Stimulated activated CD4-positive, alpha-beta T cell treated with anti-CD3 and anti-CD28 coated beads, Interleukin-15, amount 100 ng/mL, for 1 hour (primary cell): ENCODE measurements at places on chromosomes 12 and 14.

- no peak for DNase-seq
These were observed 654 bp upstream of the SUPT16H start for GRCh38 chr14:21384494-21384851.

- DNase-seq = no peak
These were observed 5.0 kb downstream of the FANCM start for GRCh38 chr14:45140661-45141187.

- DNase-seq = no peak
These were observed 20.1 kb upstream of the PRICKLE1 start for GRCh38 chr12:42609605-42610004.

DNA sequence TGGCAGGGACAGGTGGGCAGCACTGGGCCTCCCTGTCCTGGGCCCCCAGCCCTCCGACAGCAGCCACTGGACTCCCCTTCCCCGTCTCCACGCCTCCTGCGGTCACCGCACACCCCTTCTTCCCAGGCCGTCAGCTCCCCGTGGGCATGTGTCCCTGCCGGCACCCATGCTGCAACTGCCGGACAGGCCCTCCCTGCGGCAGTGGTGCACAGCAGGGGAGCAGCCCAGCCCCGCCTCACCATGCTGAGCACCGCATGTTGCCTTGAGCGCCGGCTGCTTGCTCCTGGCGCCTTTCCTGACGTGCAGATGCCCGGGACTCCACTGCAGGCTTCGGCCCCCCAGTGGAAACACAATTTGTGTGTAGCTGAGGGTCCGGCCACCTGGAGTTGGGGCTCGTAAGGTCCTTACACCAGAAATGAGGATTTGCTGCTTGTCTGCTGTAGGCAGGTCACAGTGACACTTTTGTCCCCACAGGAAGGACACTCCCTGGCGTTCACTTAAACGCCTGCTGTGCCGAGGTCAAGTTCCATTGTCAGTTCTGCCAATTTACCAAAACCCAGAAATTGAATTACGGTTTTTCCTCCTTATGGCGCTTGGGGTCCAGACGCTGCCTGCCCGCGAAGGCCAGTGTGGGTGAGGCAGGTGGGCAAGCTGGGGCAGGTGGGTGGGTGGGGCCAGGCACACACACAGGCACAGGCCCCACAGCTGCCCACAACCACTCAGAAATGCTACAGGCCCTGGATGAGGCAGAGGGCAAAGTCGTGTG, 28.2 kb upstream of the MMP17 start:
- DNase-seq = no peak

GRCh38 chr12:5441497-5442236, 9.8 kb downstream of the NTF3 start:
- DNase-seq = no peak

DNA sequence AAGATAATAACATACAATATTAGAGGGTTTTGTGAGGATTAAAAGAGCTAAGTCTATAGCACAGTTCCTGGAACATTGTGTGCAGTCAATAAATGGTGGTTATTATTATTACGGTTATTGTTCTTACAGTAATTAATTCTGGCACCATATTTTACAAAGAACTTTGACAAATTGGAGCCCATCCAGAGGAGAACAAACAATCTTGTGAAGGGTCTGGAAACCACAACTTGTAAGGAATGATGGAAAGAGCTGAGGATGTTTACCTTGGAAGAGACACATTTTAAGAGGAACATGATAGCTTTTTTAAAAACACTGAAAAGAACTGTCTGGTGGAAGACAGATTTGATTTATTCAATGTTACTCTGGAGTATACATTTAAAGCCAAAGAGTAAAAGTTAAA, 150.5 kb upstream of the KRR1 start:
- DNase-seq = no peak

DNA sequence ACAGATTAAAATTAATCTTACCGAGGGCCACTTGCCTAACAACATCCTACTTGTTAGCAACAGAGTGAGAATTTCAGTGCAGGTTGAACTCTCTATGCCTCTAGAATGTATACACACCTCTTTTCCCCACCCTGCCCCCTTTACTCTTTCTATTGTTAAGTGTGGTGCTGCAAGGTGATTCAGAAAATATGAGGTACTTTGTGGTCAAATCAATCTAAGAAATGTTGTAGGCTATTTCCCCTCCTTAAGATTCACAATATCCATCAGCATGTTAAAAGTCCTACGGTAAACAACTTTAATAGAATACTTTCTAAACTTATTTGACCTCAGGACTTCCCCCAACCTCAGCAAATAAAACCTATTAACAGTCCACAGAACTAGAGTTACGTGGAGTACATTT, 106.0 kb downstream of the LMNTD1 start:
- no peak for DNase-seq

GRCh38 chr12:81137801-81138200, 59.9 kb downstream of the ACSS3 start:
- DNase-seq = no peak

GRCh38 chr12:132998741-132999140, 12.6 kb downstream of the ZNF26 start:
- no peak for DNase-seq

- DNase-seq = no peak
These were observed 15.3 kb downstream of the SPIC start for GRCh38 chr12:101490286-101490920.

DNA sequence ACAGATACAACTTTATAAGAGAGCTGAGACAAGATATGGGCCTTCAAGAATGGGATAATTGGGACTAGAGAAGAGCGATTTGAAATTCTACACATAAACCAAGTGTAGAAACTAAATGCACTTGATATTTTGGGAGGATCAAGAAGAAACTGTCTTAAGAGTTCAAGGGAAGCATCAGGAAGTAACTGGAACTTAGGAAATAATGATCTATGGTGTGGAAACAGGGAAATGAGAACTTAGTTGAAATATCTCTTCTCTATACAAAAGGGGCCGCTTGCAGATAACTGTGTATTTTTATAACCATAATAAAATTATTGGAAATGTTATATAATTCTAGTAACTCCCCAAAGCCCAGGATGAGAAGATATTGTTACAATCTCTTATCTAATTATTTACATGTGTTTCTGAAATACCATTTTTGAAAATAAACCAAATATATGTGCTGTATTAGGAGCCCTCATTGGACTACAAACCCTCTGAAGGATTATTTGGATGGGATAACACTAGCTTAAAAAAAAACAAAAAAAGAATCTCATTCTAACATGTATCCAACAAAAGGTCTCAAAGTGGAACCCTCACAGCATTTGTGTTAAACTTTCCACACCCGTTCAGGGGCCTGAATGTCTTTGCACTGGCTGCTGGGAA, 84.7 kb upstream of the FLRT2 start:
- DNase-seq = no peak

DNA sequence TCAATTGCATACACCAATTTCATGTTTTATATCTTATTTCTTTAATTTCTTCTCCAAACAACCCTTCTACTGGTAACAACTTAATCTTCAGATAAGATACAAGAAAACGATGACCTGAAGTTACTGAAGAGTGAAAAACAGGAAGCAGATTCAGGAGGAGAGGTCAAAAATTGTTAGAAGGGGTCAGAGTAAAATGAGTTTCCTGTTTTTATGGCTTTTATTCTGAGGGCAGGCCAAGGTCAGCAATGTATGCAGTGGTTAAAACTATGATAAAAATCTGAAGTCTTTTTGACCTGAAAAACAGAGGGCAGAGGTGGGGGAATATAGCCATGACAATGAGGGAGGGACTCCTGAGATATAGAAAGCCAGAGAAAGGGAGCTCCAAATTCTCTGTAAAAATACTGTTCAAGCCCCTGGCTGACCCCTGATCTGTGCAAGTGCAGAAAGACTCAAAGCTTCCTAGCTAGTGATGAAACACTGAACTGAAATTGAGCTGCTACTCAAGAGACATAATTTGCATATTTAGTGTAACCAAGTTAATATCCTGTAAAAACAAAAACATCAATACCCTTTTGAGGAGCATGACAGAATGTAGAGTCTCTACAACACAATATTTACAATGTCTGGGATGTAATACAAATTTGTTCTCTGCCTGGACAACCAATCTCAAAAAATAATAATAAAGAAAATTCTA, 514.3 kb upstream of the SEL1L start:
- DNase-seq = no peak

- DNase-seq = no peak
These were observed 83.3 kb downstream of the PUS7L start for GRCh38 chr12:43675048-43675904.

- no peak for DNase-seq
These were observed 135.0 kb downstream of the NCOR2 start for GRCh38 chr12:124432376-124432775.

DNA sequence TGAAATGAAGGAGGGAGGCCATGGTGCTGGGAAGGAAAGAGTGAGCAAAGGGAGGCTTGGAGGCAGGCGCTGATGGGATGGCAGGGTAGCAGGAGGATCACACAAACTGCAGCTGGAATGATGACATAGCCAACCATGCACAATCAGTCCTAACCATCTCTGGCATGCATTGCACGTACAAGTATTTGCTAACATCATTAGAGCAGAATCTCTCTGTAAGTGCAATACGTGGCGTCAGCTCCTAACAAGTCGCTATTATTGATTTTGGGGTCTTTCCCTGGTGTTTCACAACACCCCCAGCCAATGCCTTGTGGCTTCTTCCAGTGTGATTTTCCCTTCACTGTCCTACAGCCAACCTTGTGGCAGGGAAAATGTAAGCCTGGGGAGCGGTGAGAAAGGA, 18.5 kb downstream of the BDKRB1 start:
- DNase-seq = no peak

GRCh38 chr14:23034498-23035302, at the start of gene PSMB5:
TSS of gene PSMB5 (minus strand) at chr14:23034900. CDS start at chr14:23034881, 19 bp downstream.
- peak; percentile 69 for DNase-seq

GRCh38 chr12:56801661-56802622, 38.8 kb downstream of the HSD17B6 start:
- DNase-seq = no peak

DNA sequence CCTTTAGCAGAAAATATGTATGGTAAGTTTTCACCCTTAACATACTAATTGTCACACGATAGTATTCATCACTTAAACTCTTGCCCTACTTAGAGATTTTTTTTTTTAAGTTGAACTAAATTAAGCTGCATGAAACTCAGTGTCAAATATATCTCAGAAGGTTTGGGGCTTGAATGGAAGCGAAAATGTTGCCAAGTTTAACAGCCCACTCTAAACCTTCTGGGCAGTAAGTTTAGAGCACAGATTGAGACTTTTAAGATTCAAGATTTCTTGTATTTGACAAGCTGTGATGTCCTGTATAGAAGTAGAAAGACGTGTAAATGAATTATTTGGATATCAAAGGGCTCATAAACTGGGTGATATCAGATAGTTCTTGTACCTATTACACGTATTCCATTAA, 287.3 kb upstream of the FLRT2 start:
- DNase-seq = no peak

- no peak for DNase-seq
These were observed 3.7 kb upstream of the NOS1 start for GRCh38 chr12:117365049-117365616.

DNA sequence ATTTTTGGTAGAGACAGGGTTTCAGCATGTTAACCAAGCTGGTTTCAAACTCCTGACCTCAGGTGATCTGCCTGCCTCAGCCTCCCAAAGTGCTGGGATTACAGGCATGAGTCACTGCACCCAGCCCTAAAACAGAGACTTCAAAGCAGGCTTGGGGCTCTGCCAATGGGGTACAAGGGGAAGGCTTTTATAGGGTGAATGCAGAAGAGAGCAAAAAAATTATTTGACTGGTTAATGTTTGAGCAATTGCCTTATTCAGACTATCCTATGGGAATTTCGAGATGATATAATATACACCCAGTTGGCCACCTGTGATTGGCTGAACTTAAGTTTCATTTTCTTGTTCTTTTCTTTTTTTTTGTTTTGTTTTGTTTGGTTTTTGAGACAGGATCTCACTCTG, 31.5 kb upstream of the ACTN1 start:
- no peak for DNase-seq

DNA sequence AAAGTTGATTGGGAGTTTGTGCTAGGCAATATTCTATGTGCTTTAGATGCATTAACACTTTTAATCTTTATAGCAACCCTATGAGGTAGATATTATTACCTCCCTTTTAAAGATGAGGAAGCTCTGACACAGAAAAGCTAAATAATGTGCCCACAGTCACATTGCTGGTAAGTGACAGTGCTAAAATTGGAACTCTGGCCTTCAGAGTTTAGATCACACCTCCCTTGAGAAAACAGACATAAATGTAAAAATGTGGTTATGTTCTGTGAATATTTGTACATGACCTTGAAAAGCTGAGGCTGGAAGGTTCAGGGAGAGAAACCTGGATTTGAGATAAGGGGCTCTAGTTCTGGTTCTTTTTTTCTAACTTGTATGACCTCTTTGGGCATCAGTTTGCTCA, 1.9 kb downstream of the ABHD4 start:
- no peak for DNase-seq

DNA sequence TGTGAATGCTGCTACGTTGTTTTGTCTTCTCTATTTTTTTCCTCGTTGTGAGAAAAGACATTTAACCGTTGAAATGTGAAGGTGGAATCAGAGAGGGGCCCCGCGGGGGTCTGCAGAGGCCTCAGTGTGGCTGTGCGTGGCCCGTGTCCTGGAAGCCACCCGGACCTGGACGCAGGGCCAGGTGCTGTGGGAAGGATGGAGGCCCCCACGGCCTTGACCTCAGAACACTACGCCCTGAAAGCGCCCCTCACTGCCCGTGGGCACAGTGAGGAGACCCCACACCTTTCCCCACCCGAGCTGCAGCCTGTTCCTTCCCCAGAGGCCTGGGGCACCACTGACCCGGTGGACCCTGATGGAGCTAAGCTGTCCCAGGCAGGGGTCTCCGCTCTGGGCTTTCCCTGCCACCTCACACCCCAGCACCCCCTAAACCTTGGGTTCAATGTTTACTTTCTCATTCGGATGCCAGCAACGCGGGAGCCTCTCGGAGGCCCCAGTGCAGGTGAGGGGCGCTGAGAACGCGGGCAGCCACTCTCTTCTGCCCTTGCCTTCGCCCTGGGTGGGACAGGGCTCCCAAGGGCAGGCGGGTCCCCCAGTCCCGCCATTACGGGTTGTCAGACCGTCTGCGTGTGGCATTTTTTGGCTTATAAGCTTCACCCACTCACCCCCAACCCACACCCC, 26.9 kb downstream of the SETD1B start:
- no peak for DNase-seq

GRCh38 chr12:62737188-62737587, 197.8 kb downstream of the PPM1H start:
- DNase-seq = no peak

DNA sequence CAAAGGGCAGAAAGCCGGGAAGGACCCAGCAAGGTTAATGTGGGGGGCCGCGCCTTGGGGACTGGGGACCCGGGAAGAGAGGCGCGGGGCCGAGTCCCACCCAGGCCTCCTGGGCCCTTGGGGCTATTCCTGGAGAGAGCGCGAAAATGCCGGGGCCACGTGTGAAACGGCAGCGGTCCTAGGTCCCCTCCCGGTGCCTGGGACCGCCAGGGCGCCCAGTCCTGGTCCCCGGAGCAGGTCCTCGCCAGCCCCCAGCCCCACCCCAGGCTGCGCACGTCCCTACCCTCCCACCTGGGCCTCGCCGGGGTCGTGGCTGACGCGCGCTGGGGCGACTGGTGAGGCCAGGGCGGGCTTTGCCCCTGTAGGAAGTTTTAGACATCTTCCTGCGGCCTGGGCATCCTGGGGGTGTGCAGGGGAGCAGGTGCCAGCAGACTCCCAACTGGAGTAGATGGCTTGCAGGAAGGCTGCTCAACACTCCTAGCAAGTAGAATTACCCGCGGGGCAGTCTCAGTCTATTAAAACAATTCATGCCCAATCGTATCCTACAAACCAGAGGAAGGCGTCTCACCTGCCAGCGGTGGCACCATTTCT, 708 bp downstream of the FAR2 start:
- DNase-seq = no peak
